Osteoblast (primary cell): ENCODE measurements at places on chromosomes 12 and 14.
A peak's percentile ranks its signal among the peaks of the same experiment; 100 is the strongest.

DNA sequence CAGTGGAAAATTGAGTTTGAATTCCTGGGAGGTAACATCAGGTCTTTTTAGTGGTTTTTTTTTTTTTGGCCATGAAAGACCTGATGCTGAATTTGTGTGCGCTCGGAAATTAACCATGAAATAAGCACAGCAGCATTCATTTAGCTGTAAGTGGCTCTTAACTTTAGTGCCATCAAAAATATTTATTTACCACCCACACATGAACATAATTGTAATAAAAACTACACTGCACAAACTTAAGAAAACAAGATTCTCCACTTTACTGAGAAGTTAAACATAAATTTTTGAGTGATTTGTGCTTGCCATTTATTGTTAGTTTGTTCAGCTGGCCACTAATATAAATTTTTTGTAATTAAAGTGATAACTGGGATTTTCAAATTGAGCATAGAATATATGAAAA lies 2.4 kb downstream of the SLC41A2 start:
- DNase-seq, result no peak

DNA sequence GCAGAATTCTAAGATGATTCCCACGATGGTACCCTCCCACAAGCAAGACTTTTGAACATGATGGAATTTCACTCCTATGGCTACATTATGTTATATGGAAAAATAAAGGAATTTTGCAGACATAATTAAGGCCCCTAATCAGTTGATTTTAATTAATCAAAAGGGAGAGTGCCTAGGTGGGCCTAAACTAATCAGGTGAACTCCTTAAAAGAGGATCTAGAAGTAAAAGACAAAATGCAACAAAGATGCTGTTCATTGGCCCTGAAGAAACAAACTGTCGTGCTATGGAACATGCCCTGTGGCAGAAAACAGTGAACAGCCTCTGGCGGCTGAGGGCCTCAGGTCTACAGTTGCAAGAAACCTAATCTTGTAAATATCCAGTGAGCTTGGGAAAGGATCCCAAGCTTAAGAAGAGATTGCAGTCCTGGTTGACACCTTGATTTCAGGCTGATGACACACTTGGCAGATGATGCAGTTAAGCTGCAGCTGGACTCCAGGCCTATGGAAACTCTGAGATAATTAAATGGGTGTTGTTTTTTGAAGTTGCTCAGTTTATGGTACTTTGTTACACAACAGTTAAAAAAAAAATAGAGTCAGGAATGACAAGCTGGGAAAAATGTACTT lies 13.8 kb downstream of the TMCC3 start:
- DNase-seq, result no peak

DNA sequence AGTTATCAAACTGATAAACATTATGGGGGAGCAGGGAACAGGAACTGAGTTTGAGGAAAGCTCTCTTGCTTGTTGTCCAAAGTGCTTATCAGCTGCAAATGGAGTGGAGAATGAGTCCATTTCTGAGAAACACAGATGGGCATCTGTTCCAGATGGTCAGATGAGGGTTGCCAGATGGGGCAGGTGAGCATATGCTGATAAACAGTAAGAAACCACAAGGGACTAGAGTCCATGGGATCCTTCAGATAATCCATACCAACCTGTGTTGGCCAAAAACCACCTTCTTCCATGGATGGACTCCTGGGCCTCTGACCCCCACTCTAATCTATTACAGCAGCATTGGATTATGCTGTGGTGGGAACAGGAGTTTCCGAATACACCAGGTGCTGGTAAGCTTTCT lies 38.3 kb downstream of the GNS start:
- no peak for DNase-seq

DNA sequence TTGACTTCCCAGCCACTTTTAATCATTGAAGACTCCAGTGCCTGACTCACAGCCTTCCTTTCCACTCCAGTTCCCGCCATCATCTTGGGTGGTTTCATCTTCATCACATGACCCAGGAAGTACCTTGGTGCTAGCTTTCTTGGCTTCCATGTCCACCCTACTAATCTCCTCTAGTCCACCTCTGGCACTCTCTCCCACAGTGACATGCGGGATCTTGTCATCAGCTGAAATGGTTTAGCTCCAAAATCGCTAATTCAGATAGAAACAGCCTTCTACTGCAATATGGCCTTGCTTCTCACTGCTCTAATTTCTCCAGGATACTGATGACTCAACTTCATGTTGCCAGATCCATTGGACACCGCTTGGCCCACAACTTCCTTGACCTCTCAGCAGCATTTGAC lies 24.5 kb downstream of the WDR20 start:
- DNase-seq, result peak; percentile 62
